ENCODE measurements at places on chromosomes 5 and 9.

DNA sequence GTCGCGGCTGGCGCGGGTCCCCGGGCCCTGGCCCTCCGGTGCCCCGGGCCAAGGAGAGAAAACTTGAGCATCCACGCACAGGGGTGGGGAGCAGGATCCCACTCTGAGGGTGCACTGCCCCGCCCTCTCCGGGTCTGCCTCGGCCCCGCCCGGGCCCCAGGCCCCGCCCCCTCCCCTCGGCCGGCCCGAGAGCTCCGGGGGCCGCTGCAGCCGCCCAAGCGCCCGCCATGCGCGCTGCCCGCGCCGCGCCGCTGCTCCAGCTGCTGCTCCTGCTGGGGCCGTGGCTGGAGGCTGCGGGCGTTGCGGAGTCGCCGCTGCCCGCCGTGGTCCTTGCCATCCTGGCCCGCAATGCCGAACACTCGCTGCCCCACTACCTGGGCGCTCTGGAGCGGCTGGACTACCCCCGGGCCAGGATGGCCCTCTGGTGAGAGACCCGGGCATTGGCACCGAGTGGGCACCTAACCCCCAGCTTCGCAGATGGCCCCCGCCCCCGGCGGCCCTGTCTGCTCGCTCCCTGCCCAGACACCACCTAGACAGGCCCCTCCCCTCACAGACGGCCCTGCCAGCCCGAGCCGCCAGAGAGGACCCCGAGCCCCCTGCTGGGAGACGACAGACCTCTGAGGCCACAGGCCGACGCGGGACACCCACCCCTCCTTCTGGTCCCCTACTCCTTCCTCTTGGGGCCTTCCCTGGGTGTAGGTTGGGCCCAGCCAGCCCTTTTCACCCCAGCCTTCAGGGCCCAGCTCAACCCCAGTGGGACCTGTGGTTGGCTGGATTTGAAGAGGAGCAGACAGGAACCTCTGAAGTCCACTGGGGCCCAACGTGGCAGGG is at the start of gene CERCAM:
Gene CERCAM, plus strand, starts transcription at position 207 of the 831 bp plus-strand sequence. Its CDS starts 21 bp downstream, at position 228.
- peak; percentile 62 for DNase-seq

DNA sequence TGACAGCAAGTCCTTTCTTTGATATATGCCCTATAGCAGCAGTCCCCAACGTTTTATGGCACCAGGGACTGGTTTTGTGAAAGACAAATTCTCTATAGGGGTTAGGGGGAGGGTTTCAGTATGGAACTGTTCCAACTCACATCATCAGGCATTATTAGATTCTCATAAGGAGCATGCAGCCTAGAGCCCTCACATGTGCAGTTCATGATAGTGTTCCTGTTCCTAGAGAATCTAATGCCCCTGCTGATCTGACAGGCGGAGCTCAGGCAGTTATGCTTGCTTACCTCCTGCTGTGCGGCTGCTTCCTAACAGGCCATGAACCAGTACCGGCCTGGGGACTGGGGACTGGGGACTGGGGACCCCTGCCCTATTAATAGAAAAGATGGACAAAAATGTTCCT is 2.7 kb upstream of the RAPGEF6 start:
- no peak for DNase-seq

DNA sequence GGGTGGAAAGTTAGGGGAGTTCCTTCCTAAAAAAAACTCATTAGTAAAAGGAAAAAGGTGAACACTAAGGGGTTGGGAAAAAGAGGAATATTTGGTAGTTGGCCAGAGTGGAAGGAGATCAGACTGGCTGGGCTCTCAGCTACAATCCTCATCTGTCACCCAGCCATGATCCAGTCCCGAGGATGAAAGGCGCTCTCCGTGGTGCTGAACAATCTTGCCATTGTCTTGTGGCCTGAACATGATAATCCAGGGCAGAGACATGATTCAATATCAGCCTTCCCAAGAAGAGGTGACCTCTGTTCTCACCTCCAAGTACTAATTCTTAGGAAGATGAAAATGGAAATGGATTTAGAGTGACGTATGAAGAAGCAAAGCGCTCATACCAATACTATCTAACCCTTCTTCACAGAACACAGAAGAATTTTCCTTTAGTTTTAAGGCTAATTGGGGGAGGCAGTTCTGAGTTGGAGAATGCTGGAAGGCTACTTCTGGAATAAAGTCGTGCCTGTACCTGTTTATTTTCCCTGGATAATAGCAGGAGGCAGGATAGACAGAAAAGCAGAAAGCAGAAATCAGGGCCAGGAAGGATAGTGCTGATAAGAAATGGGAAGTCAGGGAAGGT is 36.6 kb upstream of the MYORG start:
- DNase-seq, result peak; percentile 59

DNA sequence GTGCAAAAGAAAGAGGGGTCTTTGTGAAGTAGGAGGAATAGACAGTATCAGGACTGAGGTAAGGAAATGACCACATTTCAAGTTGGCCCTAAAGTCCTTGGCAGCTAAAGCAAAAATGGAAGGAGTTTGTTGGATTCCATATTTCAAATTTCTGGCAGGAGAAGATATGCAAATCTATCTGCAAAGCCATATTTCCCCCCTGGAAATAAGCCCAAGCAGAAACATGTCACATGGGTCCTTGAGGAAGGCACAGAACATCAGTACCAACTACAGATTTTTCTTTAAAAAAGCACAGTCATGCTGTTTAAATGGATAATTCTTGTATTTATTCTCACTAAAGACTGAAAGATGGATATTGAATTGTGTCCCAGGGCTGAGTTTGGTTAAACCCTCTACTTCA is 323.0 kb downstream of the TRIM32 start:
- DNase-seq, result no peak

DNA sequence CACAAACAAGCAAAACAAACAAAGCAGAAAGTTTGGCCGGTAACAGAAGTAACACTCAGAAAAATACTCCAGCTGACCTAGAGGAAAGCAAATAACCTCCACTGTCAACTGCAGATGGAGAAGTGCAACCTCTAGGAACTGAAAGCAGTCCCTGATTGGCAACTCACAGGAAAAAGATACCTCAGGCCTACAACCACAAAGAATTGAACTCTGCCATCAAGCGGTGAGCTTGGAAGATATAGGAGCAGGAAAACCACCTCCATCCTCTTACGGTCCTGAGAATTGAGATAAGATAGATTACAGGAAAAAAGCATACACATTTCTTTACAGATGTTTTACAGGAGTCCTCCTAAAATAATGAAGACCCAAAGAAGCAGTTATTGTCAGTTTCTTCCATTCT is 184.5 kb downstream of the PDZD2 start:
- no peak for DNase-seq

- DNase-seq, result no peak
Observed at GRCh38 chr5:38554403-38554802, 2.0 kb downstream of the LIFR start.

GRCh38 chr5:57302643-57303042 is 128.8 kb downstream of the GPBP1 start:
- peak; percentile 59 for DNase-seq

GRCh38 chr9:85884256-85884655 is 56.7 kb upstream of the NAA35 start:
- DNase-seq, result no peak

DNA sequence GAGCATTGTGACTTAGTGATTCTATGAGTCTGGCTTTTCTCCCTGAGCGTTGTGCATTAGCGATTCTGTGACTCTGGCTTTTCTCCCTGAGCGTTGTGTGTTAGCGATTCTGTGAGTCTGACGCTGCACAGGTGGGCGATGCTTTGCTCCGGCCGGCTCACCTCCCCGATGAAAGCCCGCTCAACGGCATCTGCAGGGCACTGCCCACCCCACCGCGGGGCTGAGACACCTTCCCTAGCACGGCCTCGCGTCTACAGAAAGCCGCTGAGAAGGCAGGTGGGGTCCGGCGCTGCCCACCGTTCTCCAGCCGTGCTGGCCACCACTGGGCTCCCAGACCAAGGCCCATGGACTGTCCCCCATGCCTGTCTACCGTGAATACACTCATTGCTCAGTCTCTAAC is 12.8 kb upstream of the SLC9A3 start:
- no peak for DNase-seq

DNA sequence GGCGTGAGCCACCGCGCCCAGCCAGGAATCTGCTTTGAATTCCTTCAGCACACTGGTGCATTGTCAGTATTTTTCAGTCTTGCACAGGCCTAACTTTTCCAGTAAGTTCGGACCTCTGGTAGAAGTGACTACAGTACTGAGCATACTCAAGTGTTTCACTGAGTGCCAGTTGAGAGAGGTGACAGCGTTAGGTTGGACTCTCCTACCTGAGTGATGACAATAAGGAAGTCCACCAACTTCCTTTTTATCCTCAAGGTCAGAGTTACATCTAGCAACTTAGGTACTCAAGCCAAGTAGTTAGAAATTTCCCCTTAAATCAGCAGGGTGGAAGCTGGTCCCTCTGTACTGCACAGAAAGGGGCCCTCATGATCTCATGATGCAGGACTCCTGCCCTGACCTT is 26.0 kb upstream of the FSD1L start:
- no peak for DNase-seq

- peak; percentile 22 for DNase-seq
Observed at GRCh38 chr9:91246846-91247245, 114.9 kb downstream of the AUH start.

GRCh38 chr5:98769210-98769958 is 4.1 kb upstream of the RGMB start:
- peak; percentile 82 for DNase-seq

DNA sequence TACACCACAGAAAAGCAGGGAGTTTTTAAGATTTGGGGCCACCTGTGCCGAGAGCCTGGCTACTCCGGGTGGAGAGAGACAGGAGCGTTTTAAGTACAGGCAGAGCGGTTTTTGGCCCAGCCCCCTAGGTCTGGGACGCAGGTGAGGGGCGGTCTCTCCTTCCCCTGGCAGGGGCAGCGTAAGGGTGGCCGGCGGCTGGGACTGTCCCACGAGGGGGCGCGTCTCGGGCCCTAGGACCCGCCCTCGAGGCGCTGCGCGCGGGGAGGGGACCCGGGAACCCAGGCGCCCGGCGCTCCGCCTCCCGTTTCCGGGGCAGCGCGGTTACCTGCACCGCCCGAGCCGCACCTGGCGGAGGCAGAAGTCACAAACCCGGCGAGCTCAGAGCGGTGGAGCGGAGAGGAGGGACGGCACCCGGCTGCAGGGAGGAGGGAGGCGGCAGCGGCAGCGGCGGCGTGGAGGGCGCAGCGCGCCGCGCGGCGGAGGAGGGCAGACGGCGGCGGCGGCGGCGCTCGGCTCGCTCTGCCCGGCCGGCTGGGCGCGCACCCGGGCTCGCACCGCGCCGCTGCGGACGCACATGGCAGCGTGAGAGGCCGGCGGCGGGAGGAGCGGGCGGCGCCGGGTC is at the start of gene WWC1:
Gene WWC1, plus strand, starts transcription at position 304 of the 622 bp plus-strand sequence. CDS start 508 bp downstream, outside the sequence.
- peak; percentile 51 for DNase-seq

DNA sequence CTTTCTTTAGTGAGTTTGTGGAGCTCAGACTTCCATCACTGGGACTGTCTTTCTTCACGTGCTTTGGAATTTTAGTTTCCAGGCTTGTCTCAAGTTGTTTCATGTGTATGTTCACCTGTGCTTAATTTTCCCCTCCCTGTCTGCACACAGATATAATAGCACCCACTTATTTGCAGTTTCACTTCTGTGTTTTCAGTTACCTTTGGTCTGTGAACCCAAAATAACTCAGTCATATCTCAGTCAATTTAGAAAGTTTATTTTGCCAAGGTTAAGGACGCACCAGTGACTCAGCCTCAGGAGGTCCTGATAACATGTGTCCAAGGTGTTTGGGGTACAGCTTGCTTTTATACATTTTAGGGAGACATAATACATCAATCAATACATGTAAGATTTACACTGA is 330.4 kb downstream of the ICE1 start:
- no peak for DNase-seq

DNA sequence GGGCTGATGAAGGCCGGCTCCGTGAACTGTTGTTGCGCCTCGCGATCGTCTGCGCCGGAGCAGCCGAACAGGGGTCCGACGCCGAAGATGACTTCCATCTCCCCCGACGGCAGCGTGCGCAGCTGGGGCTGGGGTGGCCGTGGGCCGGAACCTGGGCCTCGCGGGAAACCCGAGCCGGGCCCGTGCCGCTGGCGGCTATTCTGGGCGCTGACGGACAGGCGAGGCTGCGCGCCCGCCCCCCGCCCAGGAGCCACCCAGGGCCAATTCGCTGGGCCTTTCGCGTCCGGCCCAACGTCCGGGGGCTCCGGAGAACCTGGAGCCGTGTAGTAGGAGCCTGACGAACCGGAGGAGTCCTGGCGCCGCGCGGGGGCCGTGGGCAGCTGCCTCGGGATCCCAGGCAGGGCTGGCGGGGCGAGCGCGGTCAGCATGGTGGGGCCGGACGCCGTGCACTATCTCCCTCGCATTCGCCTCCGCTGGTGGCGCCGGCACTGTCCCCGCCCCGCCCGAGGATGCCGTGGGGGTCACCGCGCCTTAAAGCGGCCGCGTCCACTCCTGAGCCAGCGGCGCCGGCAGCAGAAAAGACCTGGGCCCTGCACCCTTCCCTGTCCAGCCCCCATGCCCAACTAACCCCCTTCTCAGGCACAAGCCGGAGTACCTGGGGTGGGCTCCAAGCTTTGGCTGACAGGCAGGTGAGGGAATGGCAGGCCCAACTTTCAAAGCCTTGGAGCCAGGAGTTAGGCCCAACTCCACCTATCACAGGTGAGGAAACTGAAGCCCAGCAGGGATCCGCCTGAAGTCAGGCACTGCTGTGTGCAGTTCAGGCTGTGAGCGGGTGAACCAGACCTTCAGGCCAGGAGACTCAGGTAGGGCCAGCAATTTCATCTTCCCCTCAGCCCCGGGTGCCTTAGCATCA is at the start of gene PROB1:
Gene PROB1, minus strand, starts transcription at position 451 of the 913 bp plus-strand sequence. Its CDS starts 23 bp downstream, at position 428.
- DNase-seq, result no peak

DNA sequence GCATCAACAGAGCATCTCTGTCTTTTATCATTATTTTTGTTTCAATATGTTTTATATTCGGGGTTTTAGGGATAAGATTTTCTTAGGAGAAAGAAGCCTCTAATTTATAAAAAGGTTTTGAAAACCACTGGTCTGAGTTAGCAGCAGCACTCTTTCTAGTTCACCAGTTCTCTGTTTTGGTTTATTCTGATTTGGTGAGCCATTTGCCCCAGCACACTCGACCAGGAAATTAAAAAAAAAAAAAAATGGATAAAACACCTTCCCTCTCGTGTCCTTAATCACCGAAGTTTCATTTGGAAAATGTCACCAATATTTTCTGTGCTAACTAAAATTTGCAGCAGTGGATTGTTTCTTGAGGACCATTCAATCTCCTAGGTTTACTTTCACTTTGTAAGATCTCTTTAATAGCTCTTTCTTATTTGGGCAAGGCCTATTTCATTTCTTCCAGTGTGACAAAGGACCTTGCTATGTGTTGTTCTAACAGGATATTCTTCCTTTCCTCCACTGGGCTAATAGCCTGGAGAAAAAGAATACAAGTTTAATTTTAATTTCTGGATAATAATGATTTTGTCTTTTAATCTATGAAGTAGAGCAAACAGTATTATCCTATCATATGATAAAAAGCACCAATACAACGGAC is 57.8 kb upstream of the ANXA1 start:
- peak; percentile 11 for DNase-seq

GRCh38 chr5:92641031-92641962 is 939.7 kb downstream of the NR2F1-AS1 start:
- peak; percentile 82 for DNase-seq
